ENCODE measurements at places on chromosomes 2 and 18.

DNA sequence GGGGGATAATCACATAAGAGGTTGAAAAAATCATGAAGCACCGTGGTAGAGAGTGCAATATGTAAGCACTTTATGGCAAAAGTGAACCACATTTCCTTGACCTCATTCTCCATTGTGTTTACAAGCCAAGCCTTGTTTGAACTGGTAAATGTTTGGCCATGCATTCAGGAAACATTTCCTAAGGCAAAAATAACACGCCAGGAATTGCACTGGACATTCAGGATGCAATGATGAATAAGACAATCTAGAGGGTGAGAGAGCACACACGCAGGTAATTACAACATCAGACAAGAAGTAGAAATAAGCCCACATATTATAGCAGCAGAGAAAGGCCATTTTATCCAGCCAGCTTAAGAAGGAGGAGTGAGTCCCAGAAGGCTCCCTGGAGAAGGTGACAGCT, 218.0 kb upstream of the OSR1 start:
- DNase-seq = no peak

GRCh38 chr2:238784671-238785527, 63.0 kb upstream of the TWIST2 start:
- DNase-seq = peak; percentile 14

DNA sequence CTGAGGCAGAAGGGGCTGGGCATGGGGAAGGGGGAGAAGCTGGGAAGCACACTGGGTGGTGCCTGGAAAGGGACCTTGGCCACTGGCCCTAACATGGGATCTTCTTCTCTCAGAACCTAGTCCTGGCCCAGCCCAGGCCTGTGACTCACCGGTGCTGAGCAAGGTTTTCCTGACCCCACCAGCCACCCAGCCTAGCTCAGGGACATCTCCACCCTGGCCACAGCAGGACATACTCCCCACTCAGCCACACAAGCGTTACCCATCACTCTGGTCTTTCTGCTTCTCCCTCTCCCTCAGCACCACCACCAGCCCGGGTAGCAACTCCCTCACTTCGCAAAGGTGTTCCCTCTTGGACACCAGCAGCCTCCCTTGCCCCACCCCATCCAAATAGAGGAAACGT, 22.8 kb downstream of the TNS1 start:
- no peak for DNase-seq

DNA sequence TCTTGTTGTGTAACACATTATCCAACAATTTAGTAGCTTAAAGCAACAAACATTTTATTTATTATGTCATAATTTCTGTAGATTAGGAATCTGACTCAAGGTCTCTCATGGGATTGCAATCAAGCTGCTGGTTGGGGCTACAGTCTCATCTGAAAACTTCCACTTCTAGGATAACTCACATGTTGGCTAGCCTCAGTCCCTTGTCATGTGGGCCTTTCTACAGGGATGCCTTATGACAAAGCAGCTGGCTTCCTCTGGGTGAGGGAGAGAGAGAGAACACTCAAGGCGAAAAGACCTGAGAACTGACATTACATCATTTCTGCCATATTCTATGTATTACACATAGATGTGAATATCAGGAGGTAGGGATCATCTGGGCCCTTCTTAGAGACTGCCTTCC, 317.9 kb upstream of the VRK2 start:
- DNase-seq = no peak

- DNase-seq = no peak
These were observed 42.4 kb downstream of the ABCB11 start for GRCh38 chr2:168988755-168989154.

DNA sequence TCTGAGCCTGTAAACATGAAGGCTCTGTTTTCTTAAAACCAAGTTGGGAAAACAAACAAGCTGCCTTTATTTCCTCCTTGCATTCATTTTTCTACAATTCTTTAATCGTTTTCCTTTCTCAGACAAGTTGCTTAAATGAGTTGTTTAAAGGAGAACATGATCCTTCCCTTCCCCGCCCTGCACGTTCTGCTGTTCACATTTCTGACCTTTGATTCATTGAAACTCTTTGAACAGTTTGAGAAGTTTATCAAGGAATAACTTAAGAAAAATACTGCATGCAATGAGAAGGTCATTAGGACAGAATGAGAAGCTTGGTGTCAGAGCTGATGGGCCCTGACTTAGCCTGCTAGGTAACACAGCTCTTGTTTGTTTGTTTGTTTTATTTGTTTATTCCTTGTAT, 181.6 kb downstream of the PARD3B start:
- no peak for DNase-seq

DNA sequence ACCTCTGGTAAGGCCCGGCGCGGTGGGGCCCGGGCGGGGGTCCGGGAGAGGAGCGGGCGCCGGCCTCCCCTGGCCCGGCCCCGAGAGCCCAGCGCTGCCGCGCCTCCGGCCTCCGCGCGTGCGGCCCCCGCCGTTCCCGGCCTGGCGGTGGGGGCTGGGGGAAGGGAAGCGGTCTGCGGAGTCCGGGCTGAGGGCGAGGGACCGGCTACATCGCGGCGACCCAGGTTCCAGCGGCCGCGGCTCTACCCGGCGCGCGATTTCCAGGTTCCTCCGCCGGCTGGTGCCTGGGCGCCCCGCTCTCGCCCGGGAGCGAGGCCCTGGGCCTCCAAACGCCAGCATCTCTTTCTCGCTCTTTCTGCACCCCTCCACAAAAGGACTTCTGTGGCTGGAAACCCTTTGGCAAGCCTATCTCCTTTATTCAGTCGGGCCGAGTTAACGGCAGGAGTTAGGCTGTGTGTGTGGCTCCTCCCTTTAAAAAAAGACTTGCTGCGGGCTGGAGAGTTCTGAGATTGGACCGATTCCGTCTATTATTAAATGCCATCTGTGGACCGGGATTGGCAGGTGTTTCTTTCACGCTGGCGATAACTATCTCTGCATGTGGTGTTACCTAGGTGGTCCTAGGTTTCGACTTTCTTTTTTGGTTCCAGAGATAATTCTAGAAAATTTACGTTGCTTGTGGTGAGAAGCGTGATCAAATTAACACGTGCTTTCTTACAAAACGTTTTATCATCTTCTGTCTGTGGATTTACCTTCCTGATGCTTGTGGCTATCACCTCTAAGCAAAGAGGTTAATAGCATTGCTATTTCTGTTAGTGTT, 592 bp downstream of the ME2 start:
- DNase-seq = no peak

- no peak for DNase-seq
These were observed 201.0 kb downstream of the NDUFA10 start for GRCh38 chr2:239824046-239824694.

- DNase-seq = no peak
These were observed 32.1 kb downstream of the FBXO48 start for GRCh38 chr2:68434981-68435380.

DNA sequence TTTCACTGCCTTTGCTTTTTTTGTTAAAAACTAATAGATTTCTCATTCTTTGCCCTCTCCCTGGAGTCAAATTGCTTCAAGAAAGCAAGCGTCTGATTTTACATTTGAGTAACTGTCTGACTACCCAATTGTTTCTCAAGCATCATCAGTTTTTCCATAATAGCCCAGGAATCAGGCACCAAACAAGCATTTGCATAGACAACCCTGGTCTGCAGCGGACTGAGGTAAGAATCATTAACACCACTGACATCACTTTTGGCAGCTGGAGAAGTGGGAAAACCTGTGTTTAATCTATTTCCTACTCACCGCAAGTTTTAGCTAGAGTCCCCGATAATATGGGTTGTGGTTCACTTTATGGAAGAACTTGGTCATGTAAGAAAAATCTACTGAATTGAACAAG, 55.7 kb downstream of the IRS1 start:
- no peak for DNase-seq

DNA sequence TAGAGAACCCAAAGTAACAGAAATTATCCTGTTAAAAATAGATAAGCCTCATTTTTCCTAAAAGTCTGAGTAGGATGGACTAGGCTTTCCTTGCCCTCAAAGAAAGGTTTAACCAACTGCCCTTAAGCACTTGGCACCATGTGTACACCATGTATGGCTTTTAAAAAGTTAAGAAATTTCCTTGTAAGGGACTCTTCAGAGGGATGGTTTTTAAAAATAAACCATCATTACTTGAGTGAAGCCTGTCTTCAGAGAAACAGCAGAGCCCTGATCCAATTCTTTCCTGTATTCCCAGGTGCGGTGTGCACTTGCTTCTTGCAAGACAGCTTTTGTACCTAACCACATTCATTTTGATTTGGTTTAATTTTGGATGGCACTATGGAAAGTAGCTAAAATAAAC, 1.1 kb upstream of the NEMP2 start:
- no peak for DNase-seq

DNA sequence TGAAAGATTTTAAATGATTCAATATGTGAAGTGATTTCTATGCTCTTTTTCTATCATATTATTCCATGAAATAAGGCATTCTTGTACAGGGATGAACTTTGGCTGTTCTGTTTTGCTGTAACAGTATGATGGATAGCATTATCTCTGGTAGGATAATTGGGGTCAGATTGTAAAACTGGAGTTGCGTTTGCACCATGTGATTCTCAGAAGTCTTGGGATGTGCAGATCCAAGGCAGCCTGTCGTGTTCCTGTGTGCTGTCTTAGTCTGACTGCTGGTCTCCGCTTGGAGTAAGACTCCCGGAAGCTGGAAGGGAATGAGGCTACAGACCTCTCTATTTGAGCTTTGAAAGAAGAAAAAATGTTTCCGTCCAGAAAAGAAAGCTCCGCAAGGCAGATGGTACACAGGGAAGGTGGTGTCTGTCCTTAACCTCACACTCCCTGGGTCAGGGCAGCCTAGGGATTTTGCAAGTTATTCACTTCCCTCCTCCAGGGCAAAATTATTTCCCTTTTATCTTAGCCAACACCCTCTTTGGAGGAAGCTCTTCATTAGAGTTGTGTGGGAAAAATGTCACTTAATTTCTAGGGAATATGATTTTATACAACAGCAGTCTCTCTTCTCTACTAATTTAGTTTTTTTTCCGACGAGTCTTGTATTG, 250.6 kb downstream of the PTPRM start:
- DNase-seq = no peak

- no peak for DNase-seq
These were observed 927.5 kb downstream of the ERBB4 start for GRCh38 chr2:211611061-211611518.

- DNase-seq = no peak
These were observed 16.5 kb downstream of the TWIST2 start for GRCh38 chr2:238864207-238865014.

DNA sequence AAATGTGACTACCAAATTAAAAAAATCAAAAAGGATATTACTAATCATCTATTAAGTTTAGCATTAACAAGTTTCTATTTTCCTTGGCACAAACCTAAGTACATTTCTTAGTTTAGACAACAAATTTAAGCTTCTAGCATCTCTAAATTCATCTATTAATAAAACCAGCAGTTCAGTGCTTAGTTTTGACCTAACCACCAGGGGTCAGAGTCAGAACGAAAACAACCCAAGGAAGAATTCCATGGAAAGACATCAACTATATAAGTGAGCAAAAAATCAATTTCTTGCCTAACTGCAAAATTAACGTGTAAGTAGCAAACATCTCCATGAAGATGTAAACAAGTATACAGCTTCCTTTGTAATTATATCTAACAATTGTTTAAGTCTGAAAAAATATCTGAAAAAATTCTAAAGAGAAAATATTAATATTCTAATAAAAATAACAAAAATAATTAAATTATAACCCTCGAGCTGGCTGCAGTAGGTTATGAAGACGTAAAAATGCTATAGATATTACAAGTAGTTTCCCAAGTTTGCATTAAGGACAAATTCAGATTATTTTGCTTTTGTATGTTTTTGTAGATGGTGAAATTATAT, 83.7 kb downstream of the CERKL start:
- peak; percentile 39 for DNase-seq

DNA sequence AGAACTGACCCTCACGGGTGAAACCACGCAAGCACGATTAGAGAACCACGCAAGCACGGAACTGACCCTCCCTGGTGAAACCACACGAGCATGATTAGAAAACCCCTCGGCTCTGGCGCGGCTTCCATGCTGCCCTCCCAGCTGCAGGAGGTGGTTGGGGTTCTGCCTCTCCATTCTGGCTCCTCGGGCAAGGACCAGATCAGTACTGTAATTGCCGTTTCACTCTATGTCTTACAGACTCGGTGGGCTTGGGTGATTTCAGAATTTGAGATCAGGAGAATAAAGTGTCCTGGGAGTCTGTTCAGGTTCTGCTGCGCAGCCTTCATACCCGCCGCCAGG, 58.3 kb upstream of the KCNG2 start:
- no peak for DNase-seq

GRCh38 chr2:119732601-119733164, 27.0 kb upstream of the PTPN4 start:
- DNase-seq = no peak

DNA sequence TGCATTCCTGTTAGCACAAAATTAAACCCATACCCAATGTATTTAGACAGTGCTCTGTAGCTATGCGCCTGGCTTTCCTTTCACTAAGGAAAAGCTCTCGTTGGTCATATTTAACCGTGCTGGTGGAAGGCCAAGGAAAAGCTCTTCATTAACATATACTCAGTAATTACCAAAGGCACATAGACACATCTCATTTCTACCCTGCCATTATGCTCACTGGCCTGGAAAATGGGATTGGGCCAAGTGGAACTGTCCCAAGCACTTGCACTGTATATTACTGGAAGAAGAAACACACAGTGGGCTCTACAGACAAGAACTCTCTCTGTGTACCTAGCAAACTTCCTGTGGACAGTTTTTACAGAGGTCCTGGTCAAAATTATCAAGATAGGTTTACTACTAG, 274.4 kb downstream of the ERBB4 start:
- DNase-seq = no peak

DNA sequence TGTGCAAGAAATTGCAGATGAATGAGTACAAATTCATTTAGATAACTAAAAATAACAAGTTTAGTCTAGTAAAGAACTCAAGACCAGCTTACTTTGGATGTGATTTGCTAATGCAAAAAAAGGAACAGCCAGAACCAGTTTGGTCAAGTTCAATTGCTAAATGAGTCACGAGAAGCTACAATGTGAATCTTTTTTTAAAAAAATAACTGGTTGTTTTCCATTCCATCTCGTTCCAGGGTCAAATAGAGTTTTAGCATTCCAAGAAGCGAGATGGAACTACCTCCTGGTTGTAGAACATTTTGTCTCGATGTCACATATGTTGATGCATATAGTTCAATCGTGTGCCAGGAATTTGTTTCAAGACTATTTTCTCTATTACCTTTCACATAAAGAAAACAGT, 65.0 kb upstream of the IKZF2 start:
- DNase-seq = no peak

Measured in SK-N-MC (cell line).